Activated T-helper 1 cell treated with anti-CD3 and anti-CD28 coated beads, Interleukin-2, amount 50 U/mL, for 16 hours (primary cell): ENCODE measurements at places on chromosomes 4 and X.

DNA sequence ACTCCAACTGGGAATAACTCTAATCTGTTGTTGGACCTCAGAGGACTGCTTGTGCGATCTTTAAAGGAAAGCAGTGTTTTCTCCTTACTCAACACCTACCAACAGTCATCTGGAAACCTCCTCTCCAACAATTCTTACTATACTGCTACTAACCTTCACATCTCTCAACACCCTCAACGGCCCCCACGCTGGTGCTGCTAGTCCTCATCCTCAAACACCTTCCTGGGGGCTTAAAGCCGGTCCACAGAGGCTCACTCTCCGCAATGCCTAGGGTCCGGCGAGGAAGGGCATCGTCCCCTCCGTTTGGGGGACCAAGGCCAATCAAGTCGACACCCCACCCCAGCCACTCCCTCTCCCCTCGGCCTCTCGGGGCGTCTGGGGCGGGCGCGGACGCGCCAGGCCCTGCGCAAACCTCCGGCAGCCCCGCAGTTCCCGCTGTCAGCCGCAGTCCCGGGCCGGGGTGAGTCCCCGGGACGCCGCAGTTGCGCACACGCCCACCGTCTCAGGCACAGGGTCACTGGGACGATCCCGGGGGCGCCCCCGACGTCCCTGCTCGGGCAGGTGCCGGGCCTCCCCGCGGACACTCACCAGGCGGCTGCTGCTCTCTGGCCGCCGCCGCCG is 418 bp downstream of the TAB3 start:
- no peak for DNase-seq

- DNase-seq = no peak
Measured at GRCh38 chr4:121330180-121330665, 50.6 kb downstream of the QRFPR start.

DNA sequence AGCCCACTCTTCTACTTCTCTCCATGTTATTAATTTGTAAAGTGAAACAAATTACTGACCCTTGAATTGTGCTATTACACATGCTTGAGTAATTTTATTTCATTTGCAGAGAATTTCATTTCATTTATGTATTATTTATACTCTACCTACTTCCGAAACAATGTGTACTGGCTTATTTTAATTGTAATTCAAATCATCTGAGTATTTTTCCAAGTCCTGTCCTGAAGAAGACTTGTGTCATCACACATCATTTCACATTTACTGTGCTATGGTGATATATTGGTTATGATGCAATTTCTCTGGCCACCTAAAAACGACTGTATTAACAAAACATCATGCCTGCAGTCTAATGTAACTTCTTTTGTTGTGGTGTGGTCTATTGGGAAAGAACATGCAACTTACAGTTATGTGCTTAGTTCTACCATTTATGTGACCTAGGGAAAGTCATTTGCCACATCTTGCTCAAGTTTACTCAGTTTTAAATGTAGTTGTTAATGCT is 384.5 kb downstream of the RPA4 start:
- DNase-seq = no peak

DNA sequence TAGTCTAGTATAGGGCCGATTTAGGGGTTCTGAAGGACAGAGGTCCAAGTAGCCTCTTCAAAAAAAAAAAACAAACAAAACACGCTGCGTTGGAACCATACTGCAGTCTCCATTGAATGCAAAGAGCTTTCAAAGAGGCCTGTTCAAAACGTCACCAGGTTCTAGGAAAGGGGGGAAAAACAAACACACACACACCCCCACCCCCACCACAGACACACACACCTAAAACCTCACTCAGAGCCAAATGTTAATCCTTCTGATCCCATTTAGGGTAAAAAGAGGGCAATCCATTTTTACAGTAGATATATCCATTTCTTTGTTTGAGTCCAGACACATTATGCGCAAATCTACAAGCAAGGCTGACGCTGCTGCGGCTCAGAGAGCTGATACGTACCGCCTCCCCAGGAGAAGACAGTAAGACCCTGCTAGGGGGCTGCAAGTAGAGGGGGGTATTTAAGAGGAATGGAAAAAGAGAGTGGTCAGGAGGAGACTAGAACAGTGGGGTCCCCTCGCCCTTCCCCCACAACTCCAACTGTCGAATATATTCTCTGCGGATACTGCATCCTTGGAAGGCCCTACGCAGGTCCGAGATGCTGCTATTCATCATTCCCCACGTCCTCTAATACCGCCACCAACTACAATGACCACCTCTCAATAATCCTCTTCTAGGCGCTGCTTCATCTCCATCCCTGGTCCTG is 1.3 kb downstream of the NKRF start:
- no peak for DNase-seq

- no peak for DNase-seq
Measured at GRCh38 chr4:20464381-20464780, 212.7 kb downstream of the SLIT2 start.

DNA sequence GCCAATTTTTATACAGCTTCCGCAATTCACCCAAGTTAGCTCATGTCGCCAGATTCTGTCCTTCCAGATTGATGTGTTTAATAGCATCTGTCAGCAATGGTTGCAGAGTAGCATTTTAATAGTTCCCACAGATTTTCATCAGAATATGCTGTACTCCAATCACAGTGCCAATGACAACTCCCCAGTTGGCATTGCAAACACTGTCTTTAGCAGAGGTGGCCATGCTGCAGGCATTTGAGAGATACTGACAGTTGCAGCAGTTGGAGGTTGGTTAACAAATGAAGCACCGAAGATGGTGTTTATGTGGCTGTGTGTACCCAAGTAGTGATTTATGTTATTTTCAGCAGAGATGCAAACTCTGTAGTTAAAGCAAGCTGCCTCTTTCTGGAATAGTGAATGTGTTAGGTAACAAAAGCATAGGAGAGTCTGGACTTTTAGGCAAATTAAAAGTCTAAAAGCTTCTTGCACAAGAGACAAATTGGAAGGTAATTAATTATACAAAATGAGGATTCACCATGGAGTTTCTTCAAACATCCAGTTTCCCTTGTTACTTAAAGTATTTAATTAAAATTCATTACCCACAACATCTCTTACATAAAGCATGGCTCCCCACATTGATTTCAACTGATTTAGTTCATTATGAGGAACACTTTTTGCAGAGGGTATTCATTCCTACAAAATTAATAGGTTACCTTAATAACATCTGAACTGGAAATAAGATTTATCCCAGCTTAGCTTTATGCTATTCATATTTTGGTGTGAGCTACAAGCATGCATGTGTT is 65.2 kb downstream of the PARM1 start:
- DNase-seq = no peak

GRCh38 chr4:24426557-24426956 is 157.8 kb downstream of the DHX15 start:
- DNase-seq = no peak

GRCh38 chr4:63663870-63664269 is 745.4 kb downstream of the TECRL start:
- no peak for DNase-seq

GRCh38 chr4:159757499-159757898 is 654.6 kb downstream of the RAPGEF2 start:
- DNase-seq = no peak

GRCh38 chrX:111041018-111041462 is 55.0 kb upstream of the PAK3 start:
- no peak for DNase-seq
